ENCODE measurements at places on chromosomes 13 and 19. TPM values are rescaled to one million over a fixed set of nuclear protein-coding genes. Genes with fewer than 3 reads are reported as not detected.

DNA sequence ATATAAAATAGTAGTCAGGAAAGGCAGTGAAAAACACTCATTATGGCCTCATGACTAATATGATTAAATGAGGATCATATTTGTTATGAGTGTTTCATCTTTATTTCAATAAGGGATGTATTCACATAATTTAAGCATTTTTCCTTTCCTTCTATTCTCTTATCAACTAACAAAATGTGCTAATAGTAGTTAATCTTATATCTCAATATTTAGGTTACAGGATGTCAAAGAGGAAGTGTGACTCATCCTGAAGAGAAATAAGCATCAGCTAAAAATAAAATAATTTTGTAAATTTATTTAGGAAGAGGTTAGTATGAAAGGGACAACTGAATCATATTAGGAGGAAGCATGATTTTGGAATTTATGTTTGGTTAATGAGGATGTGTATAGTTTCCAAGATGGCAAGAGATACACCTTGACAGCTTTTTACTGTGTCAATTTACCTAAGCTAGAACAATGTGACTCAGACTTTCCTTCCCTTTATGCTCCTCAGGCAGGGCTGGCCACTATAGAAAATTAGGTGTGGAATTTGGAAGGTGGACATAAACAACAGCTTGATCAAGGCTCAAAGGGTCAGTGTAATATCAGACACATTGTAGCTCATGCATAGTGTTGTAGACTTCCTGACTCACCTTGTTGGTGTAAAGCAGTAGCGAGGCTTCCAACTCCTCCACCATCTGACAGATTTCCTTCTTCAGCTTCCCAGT lies 172.7 kb downstream of the SLITRK1 start:
- no peak for DNase-seq

GRCh38 chr13:36207672-36208071 lies 6.7 kb downstream of the SOHLH2 start:
- DNase-seq: no peak

GRCh38 chr19:8255426-8256125 lies 46.4 kb downstream of the CERS4 start:
- DNase-seq: no peak

DNA sequence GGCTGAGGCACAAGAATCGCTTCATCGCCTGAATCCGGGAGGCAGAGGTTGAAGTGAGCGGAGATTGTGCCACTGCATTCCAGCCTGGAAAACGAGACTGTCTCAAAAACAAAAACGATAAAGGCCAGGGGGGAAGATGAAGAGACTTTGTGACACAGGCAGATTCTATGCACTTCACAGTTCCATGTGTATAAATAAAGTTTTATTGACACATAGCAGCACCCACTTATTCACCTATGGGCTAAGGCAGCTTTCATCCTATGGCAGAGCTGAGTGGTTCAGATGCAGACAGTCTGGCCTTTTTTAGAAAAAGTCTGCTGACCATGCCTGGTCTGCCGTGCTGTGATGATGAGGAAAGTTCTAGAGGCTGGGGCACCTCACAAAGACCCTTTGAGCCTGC lies 5.6 kb downstream of the LMNB2 start:
- DNase-seq: no peak

GRCh38 chr19:23255700-23256099 lies 5.5 kb upstream of the ZNF724 start:
- no peak for DNase-seq

- DNase-seq: no peak
Observed at GRCh38 chr13:51689663-51689996, 105.4 kb downstream of the WDFY2 start.

GRCh38 chr19:29666578-29667386 lies 1.5 kb downstream of the PLEKHF1 start:
- DNase-seq: no peak

DNA sequence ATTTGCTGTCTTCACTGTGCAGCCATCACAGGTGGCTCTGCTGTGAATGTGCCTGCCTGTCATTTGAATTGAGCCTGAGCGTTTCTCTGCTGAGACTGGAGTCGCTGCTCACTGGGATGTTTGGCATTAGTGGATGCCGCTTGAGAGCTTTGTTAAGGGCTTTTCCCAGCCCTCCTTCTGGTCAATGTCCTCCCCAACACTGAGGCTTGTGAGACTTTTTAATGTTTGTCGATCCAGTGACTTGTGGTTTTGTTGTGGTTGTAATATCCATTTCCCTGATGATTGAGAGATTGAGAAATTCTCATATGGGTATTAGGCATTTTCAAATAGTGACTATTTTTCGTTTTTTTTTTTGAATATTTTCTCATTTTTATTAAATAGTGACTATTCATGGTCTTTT lies 2.6 kb downstream of the TPRX2 start:
- no peak for DNase-seq

DNA sequence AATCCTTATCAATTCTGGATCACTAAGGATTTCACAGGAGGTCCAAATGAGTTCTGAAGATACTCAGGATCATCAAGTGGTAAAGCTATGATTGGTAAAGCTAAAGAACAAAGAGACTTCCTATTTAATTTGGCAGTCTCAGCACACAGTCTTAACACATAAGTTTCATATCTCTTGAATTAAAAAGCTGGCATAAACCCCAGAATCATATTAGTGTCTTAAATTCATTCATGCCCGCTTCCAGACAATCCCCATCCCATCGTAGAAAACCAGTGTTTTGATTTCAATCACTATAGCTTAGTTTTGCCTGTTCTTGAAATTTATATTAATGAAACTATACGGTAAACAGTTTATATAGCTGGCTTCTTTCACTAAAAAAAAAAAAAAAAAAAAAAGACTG lies 278.7 kb downstream of the DIAPH3 start:
- no peak for DNase-seq

- no peak for DNase-seq
Observed at GRCh38 chr19:43814663-43815352, 12.3 kb upstream of the ZNF283 start.

- DNase-seq: no peak
Observed at GRCh38 chr13:26320766-26321165, 66.8 kb downstream of the CDK8 start.

DNA sequence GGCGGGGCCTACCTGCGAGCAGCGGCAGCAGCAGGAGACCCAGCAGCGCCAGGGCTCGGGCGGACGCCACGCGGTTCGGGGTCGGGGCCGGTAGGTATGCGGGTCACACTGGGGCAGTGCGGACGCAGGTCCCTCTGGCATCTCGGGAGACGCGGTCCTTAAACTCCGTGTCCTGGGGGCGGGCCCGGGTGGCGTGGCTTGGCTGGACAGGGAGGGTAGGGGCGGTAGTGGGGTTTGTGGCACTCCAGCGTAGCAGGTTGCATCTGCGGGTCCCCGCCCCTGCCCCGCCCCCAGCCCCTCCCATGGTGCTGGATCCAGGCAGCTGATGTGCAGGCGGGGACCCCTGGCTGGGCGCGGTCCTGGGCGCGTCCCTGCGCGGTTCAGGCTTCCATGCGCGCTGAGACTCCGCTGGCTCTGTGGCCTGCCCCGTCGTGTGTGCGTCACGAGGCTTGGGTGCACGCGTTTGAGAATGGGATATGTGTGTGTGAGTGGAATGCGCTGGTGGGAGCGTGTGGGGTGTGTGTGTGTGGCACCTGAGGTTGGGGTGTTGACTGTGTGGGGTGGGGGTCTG lies 96.1 kb downstream of the WTIP start:
- no peak for DNase-seq

GRCh38 chr19:55620410-55621204 lies 3.8 kb downstream of the ZNF784 start:
- no peak for DNase-seq

DNA sequence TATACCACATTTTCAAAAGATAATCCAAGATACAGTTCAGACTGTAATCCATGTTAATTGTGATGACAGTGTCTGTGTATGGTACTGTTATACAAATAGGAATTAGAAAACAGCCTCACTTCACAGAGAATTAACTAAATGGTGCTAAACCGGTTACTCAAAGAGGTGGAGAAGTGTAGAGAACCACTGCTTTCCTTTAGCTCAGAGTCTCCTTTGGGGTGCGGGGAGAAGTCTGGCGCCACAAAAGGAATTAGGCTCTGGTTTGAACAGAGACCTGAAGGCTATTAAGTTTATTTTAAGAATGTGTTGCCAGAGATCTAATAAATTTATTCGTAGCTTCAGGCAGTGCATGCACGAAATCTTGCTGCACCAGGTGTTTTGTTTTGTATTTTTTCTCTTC lies 65.8 kb downstream of the FREM2 start:
- DNase-seq: no peak

GRCh38 chr19:44689290-44690130 lies 9.4 kb upstream of the CEACAM16 start:
- peak; percentile 44 for DNase-seq

DNA sequence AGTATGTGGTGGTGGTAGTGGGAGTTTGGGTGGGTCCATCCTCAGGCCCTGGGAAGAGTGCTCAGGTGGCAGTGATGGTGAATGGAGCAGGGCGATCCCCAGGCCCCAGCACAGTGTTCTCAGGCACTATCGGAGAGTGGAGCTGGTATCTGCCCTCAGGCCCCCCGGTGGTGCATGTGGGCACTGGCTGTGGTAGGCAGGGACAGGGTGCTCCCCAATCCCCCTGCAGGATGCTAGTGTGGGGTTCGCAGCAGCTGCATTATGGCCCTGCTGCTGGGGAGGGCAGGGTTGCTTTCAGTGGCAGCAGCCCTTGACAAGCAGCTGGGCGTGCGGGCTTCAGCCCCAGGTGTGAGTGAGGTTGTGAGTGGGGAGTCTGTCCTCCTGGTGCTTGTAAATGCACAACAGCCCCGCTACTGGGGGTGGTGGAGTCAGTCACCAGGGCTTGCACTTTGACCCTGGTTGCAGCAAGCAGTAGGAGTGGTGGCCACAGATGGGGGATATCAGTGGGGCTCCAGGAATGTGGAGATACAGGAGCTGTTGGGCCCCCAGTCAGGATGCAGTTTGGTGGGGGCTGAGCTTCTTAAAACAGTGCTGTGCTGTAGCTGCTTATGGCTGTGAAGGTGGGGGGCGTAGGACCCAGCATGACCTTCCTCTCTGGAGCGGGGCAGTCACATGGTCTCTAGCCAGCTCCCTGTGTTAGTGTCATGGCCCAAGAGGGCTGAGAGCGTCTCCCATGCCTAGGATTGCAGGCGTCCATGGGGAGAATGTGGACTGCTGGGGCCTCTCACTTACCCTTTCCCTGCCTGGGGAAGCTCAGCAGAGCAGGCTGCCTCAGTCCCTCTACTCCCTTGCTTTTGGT lies 38.7 kb upstream of the ARHGEF7 start:
- no peak for DNase-seq

DNA sequence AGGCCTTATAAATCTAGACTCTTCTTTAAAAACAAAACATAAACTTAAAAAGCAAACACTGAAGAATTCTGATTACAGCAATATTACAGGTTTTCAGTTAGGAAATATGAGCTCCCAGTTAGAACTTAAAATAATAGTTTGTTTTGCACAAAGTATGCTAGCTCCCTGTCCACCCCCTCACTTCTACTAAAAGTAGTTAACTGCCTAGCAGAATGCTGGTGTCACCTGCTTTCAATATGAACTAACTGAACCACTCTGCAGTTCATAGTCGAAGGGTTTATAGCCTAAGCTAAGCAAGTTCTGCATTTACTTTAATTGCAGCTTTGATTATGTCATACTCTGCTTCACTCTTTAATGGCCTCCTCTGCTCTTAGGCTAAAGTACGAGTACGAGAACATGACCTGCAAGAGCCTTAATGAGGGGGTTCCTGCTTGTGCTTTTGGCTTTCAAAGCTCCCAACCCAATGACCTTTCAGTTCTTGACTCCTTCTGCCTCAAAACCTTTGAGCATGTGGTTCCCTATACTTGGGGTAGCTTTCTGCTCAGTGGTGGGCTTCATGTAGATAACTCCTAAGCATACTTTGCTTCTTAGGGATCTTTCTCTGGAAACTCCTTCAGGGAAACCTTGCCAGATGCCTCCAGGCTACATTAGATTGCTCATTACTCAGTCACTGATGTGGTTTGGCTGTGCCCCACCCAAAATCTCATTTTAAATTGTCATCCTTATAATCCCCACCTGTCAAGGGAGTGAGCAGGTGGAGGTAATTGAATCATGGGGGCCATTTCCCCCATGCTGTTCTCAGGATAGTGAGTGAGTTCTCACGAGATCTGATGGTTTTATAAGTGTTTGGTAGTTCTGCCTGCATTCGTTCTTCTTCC lies 278.9 kb upstream of the ARGLU1 start:
- no peak for DNase-seq

GRCh38 chr13:99963816-99964339 lies 7.7 kb downstream of the ZIC5 start:
- DNase-seq: no peak

DNA sequence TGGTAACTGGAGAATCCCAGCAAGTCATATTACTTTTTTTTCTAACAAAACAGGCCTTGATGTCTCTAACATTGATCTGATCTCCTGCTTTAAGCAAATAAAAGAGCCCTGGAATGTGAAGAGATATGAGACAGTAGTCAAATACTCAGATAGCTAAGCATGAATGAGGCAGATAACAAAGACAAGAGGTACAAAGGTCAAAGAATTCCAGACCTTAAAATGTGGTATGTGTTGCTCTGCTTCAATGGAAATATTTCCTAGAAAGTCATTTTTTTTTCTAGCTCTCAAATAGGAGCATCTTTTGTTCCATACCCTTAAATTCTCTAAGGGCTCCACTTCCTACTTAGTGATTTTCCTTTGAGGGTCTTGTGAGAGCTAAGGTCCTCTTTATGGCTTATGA lies 54.6 kb downstream of the ZNF254 start:
- no peak for DNase-seq

Gene LILRB3
- polyA plus RNA-seq: 0.74 TPM

Gene CLC
- 5.5 TPM for polyA plus RNA-seq

Gene HOMER3
- polyA plus RNA-seq: 46.4 TPM

Gene EDNRB
- 80.7 TPM for polyA plus RNA-seq

Gene COX7A1
- polyA plus RNA-seq: 24.3 TPM

Gene DACH1
- 121 TPM for polyA plus RNA-seq

Gene DMRTC2
- not detected for polyA plus RNA-seq

Gene CFD
- 2.0 TPM for polyA plus RNA-seq

Gene PTGER1
- polyA plus RNA-seq: 2.2 TPM
